ENCODE measurements at places on chromosomes 4 and X.

DNA sequence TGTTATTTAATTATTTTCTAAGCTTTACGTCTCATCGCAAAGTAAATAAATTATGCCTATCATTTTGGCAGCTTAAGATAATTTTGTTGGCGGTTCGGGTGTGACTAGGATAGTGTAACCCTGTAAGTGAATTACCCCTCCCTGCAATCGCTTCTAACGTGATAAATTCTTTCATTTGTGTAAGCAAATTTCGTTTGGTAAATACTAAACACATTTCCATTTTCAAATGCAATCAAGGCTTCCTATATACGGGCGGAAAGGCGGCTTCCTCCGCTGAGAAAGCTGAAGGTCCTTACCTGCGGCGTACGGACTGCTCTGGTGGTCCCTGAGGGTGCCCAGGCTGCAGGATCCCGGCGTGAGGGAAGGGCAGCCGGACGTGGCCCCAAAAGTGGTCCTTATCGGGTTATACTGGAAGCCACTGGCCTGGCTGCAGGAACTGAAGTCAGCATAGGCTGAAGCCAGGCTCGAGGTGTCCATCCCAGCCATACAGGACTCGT lies 403 bp downstream of the PHOX2B start:
- DNase-seq, result no peak

DNA sequence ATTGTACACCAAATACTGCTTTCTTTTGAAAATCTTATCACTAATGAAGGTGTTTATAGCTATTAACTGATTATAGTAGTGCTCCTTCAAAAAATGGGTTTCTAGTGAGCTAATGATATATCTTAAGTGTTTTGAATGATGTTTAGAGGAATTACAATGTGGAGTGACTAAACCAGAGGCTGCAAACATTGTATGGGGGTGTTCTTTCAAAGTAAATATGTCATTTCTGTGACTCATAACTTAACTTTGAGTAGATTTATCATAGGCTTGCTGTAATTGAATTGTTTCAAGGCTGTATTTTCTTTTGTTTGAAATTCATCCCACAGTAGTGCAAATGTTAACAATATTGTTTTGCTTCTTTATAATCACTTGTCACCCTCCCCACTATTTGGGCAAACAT lies 141.6 kb downstream of the IL1RAPL2 start:
- no peak for DNase-seq

DNA sequence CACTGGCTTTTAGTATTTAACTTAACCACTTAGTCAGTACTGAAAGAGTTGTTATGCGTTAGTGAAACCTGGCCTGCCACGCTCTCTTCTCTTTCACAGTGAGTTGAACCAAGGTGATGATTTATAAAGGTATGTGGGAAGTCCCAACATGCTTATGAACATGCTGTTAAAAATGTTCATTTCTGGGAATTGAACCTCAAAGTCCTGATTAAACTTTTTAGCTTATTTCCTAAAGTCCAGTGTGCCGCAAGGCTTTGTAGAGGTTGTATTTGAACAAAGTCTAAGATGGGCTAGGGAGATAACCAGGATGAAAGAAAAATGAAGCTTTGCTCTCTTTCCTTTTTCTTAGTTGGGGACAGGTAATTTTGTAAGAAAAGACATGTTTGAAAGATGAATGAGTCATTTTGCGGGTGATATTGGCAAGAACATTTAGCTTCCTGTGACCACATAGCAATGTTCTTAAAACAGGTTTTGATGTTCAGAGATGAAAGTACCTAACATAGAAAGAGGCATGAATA lies 270.3 kb downstream of the DTHD1 start:
- DNase-seq, result no peak

DNA sequence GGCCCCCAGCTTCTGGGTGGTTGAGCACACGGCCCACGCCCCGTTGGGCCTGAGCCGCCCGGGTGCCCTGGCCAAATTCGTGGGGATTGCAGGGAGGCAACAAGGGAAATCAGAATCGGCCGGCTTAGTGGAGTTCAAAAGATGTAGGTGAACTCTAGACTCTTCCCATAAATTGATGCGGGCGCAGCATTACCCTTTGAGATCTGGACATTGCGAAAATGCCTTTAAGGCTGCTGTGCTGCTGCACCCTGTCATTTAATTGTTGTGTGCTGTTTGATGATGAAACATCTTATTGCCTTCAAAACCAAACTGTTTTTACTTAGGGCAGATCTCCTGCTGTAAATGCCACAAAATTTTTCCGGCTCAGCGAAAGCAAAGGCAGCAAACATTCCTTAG lies 409 bp upstream of the MPP1 start:
- DNase-seq, result no peak

- DNase-seq, result no peak
These were observed 47.7 kb downstream of the SPRY1 start for GRCh38 chr4:123444290-123444731.

- DNase-seq, result no peak
These were observed 46.2 kb downstream of the SLC9A7 start for GRCh38 chrX:46712764-46713163.

- no peak for DNase-seq
These were observed 1.0 kb downstream of the LRP2BP start for GRCh38 chr4:185394568-185395237.

GRCh38 chr4:78606530-78607095 lies 55.0 kb downstream of the ANXA3 start:
- no peak for DNase-seq

GRCh38 chrX:17990532-17990931 lies 129.4 kb upstream of the RAI2 start:
- DNase-seq, result no peak

DNA sequence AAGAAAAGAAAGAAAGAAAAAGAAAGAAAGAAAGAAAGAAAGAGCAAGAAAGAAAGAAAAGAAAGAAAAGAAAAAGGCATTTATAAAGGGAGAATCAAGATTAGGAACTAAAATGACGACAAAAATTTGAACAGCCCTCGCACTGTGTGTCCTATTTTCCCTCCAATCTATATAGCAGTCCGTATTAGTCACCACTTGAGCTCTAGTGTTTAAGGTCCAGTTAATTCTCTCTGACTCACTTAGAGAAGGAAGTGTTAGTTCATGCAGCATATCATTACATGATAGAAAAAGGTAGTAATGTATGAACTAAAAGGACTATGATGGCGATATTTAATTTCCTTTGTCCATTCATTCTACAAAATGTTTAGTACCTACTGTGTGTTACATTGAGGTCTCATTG lies 122.7 kb downstream of the CBLL2 start:
- no peak for DNase-seq

GRCh38 chrX:119218198-119218597 lies 17.9 kb upstream of the PGRMC1 start:
- DNase-seq, result no peak

GRCh38 chrX:51487960-51488267 lies 8.5 kb downstream of the NUDT11 start:
- no peak for DNase-seq

GRCh38 chr4:63618883-63619718 lies 790.1 kb downstream of the TECRL start:
- DNase-seq, result no peak

DNA sequence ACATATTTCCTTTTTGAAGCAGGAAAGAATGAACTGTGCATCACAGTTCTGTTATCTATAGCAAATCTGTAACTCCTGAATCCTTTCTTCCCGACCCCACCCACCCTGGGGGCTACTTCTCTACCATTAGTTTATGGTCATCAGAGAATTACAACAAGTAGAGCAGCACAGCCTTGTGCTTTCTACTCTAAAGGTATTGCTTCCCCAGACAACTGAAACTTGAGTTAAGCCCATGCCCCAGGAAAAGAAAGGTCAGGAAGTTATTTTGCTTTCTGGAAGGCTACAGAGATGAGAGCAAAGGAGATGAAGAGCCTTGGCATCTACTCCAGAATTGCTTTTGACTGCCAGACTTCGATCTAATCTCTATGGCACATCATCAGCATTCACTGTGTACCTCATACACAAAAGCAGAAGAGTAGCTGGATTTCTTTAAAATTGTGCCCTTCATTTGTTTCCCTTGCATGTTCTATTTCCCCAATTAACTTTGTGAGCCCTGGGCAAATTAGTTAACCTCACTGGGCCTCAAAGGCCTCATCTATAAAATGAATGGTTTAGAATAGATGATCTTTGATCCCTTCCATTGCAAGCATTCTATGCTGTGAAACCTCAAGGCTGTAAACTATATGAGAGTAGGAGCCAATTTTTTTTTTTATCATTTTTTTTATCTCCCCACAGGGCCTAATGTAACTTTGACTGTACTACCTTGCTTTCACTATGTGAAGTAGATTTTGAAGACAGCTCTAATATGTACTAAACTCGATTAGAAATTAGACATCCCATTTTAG lies 595.6 kb downstream of the RPA4 start:
- no peak for DNase-seq

GRCh38 chr4:169723207-169723965 lies 34.4 kb downstream of the HPF1 start:
- no peak for DNase-seq

DNA sequence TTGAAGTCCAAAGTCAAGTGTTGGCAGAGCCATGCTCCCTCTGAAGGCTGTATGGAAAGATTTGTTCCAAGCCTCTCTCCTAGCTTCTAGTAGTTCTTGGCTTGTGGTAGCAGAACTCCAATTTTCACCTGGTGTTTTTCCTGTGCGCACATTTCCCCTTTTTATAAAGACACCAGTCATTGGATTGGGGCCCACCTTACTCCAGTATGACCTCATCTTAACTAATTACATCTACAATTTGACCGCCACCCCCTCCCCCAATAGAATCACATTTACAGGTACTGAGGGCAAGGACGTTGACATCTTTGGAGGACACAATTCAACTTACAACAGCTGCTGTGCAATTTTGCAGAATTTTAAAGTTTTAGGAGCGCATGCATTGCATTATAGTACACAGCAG lies 16.8 kb downstream of the RAB39B start:
- DNase-seq, result no peak

- no peak for DNase-seq
These were observed 180.2 kb downstream of the PALLD start for GRCh38 chr4:168677063-168677462.

DNA sequence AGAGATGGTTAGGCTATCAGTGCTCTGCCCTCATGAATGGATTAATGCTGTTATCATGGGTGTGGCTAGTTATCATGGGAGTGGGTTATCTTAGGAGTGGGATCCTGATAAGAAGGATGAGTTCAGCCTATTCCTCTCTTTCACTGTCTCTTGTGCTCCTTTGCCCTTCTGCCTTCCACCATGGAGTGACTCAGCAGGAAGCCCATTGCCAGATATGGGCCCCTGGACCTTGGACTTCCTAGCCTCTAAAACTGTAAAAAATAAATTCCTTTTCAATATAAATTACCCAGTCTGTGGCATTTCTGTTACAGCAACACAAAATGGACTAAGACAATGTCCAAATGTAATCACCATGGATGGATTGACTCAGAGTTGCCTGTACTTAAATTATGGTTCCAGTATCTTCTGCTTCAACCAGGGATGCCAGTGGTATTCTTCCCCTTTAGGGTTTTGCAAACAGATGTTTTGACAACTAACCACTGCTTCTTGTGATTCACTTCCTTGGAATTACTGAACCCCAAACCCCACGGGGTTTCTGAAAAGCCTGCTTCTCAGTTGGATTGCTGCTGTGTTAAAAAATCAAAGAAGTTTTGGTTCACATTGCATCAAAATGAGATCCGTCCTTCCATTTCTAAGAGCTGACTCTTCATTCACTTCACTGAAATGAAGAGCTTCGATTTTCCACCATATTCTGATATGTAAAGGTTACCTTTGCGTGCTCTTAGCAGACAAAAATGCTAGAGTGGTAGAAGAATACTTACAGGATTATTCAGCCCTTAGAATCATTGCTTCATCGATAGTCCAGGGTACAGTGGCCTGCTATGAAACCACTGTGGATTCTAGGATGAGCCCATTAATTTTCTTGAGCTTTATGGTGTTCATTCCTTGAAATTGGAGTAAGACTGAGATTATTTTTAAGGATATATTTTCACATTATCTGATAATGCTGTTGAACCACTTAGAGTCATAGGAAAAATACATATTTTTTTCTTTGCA lies 107.7 kb downstream of the FRMPD4 start:
- DNase-seq, result no peak

- DNase-seq, result no peak
These were observed 20.9 kb downstream of the KLB start for GRCh38 chr4:39427520-39428114.

DNA sequence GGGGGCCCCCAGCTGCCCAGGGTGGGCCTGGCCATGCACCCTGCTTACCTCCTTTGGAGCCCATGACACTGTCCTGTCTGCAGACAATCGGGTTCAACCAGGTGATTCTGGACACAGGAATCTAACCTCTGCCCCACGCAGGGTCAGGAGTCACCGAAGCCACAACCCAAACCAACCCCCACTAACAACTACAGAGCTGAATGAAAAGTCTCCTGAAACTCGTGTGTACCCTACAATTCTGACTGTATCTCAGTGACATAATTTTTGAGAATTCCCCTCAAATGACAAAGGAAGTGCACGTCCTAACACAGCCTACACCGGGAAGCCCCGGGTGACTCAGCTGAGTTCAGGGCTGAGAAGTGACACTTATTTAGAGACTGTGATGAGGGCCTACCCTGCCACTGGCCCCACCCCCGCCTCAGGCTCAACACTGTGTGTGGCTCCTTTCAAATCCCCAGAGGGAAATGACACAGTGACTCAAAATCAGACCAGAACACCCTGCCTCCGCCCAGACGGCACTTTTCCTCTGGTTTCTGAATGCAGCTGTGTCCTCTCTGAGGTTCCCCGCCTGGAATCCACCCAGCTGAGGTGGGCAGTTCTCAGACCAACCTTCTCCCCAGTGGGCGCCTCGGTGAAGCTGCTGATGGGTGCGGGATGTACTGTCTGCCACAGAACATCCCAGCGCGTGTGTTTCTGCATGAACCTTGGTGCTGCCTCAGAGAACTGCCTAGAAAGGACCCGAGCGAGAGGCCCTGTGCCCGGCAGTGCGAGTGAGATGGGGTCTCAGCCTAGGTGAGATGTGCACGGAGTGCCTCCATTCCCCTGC lies 9.9 kb downstream of the TNIP2 start:
- DNase-seq, result peak; percentile 85

DNA sequence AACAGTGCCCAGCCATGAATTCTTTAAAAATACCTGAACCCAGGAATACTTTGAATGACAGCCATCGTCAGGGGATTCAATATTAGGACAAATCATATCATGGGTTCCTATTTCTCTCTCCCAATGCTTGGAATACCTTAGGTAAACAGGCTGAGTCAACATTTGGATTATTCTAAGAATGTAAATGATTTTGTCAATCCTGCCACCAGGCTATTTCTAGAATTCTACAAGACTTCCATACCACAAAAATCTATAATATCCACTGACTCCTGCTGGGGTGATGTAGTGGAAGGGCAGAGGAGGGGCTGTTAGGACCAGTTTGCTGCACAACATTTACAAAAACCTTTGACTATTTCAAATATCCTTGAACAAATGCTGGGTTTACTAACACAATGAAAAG lies 65.2 kb downstream of the IGFBP7 start:
- no peak for DNase-seq

- DNase-seq, result no peak
These were observed at the start of gene LDB2 for GRCh38 chr4:16897991-16898827. LDB2 (minus strand) TSS chr4:16898645.

- no peak for DNase-seq
These were observed 464 bp downstream of the RASGEF1B start for GRCh38 chr4:81471298-81471587.

GRCh38 chrX:88526385-88526784 lies 220.6 kb upstream of the CPXCR1 start:
- no peak for DNase-seq

- no peak for DNase-seq
These were observed 391.5 kb downstream of the UBE2NL start for GRCh38 chrX:144275367-144275766.

- DNase-seq, result no peak
These were observed 184.3 kb upstream of the NUDT6 start for GRCh38 chr4:123106747-123107146.

- DNase-seq, result no peak
These were observed 228.9 kb upstream of the TTC29 start for GRCh38 chr4:147174591-147174990.

- DNase-seq, result no peak
These were observed 8.2 kb upstream of the CNOT6L start for GRCh38 chr4:77827343-77827742.
